ENCODE measurements at places on chromosomes 1 and 21.

DNA sequence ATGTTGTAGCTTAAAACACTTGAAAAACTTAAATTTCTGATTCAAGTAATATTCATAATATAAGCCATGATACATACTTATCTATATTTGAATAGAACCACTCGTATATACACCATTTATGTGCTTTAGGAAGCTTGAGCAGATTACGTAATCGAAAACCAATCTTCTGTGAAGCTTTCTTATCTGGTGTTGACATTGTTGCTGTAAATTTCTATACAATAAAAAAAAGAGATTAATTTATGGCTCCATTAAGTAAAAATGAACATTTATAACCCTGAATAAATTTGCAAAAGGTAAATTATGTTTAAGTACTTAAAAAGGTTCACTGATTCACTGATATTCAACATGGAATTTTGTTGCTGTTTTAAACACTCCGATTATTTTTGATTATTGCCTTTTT lies 21.4 kb downstream of the LIN9 start:
- no peak for DNase-seq
- no peaks in the 10 kb centered on the region for H3K27me3 ChIP-seq
- H3K4me1 ChIP-seq: no peaks in the 10 kb centered on the region
- H3K4me3 ChIP-seq: no peak overlapping the region

- H3K4me3 ChIP-seq: no peak overlapping the region
- H3K4me1 ChIP-seq: no peaks in the 10 kb centered on the region
- no peaks in the 10 kb centered on the region for H3K27me3 ChIP-seq
- no peak for DNase-seq
- no peak overlapping the region for H3K27ac ChIP-seq
Measured at GRCh38 chr1:200971428-200971903, 52.0 kb downstream of the KIF21B start.

GRCh38 chr1:82154219-82154970 lies 353.7 kb downstream of the ADGRL2 start:
- H3K4me3 ChIP-seq: no peak overlapping the region
- no peaks in the 10 kb centered on the region for H3K36me3 ChIP-seq
- DNase-seq: no peak
- H3K27me3 ChIP-seq: no peaks in the 10 kb centered on the region

DNA sequence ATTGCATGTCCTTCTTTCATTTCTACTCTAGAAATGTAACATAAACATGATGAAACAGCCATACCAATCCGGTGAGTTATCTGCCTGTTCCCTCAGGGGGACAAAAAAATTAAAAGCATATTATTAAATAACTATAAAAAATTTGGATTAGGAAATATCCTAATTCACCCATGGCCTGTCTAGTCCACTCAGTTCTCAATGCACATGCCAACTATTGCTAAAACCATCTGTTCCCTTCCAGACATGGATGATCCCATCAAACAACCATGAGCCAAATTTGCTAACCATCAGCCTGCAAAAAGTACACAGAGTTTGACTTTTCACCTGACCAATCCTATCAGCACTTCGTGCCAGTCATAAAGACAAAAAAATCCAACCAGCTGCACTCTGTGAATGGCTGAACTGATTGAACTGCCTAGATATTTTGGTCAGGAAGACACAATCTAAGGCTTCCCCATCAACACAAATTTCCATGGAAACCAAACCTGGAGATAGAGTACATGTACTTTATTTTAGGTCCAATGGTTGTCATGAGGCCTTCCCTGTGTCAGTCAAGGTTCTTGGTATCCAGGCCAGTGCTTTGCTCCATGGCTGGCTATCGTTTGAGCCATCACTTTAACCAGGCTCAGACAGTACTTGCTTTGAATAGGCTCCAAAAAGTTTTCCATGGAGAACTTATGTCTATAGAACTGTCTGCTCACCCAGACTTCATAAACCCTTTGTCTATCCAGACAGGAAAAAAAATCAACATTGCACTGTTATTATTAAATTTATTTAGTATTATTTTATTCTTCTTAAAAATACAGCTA lies 570.8 kb downstream of the LTN1 start:
- H3K27ac ChIP-seq: no peak overlapping the region
- H3K36me3 ChIP-seq: no peaks in the 10 kb centered on the region
- H3K4me3 ChIP-seq: no peak overlapping the region
- H3K27me3 ChIP-seq: no peaks in the 10 kb centered on the region
- no peak for DNase-seq
- H3K4me1 ChIP-seq: no peaks in the 10 kb centered on the region

DNA sequence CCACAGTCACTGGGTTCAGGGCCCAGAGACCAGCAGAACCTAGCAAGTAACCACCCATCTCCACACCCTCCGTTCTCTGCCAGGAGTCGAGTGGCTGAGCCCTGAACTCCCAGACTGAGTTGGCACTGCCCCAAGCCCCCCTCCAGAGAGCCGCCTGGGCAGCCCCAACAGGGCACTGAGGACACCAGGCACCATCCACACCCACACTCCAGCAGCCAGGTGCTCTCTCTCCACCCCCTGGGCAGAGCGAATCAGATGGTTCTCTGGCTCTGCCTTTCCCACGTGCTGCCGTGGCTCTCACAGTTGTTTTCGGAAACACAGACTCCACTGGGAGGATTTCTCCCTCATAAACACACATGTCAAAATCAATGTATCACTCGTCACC lies 13.6 kb downstream of the WDR4 start:
- H3K4me3 ChIP-seq: no peak overlapping the region
- H3K27ac ChIP-seq: no peak overlapping the region
- no peaks in the 10 kb centered on the region for H3K27me3 ChIP-seq
- peak; percentile 83 for DNase-seq
- H3K36me3 ChIP-seq: peaks cover 60% of the 10 kb centered on the region
